ENCODE measurements at places on chromosomes 1 and 21. TPM values are rescaled to one million over a fixed set of nuclear protein-coding genes. Genes with fewer than 3 reads are reported as not detected.
A peak's percentile ranks its signal among the peaks of the same experiment; 100 is the strongest.

Gene SELP
- not detected for total RNA-seq

- H3K4me1 ChIP-seq = no peaks in the 10 kb centered on the region
- H3K27me3 ChIP-seq = no peaks in the 10 kb centered on the region
- no peak for DNase-seq
- no peak overlapping the region for H3K27ac ChIP-seq
Measured at GRCh38 chr1:20143734-20144565, 4.8 kb downstream of the PLA2G2F start.

DNA sequence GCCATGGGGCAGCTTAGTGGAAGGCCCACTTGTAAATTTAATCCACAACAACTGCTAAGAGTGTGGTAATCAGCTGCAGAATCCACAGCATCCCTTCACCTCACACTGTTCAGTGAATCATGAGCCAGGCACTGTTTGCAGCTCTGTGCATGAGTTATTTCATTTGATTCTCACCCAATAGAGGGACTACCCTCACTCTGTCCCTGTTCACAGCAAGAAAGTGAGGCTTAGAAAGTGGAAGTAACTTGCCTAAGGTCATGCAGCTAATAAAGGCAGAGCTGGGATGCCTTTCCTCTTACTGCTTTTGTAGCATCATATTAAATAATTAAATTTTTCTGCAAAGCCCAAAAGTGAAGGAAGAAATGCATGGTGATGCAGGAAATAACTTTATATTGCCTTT lies 346.5 kb upstream of the PLD5 start:
- H3K4me1 ChIP-seq = peaks cover 5% of the 10 kb centered on the region
- no peak overlapping the region for H3K27ac ChIP-seq
- H3K4me3 ChIP-seq = no peak overlapping the region
- no peaks in the 10 kb centered on the region for H3K36me3 ChIP-seq
- peaks cover 7% of the 10 kb centered on the region for H3K27me3 ChIP-seq
- no peak for DNase-seq

DNA sequence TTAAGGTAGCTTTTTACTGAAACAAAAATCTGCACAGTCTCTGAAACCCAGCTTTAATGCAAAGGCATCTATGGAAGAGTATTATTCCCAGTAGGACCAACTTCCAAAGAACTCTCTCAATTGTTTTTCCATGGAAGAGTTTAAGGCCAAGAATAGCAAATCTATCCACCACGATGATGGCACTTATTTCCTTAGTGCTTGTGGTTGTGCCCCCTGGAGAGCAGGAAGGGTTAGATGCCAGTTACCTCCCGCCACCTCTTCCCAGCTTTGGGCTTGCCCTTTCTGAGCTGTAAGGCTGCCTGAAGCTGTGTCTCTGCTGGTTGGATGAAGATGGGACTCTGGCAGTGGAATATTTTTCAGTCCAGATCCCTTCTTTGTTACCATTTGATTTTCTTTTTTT lies 4.8 kb upstream of the ATP1A1 start:
- no peak for DNase-seq
- H3K4me3 ChIP-seq = no peak overlapping the region
- H3K27me3 ChIP-seq = peaks cover 7% of the 10 kb centered on the region

DNA sequence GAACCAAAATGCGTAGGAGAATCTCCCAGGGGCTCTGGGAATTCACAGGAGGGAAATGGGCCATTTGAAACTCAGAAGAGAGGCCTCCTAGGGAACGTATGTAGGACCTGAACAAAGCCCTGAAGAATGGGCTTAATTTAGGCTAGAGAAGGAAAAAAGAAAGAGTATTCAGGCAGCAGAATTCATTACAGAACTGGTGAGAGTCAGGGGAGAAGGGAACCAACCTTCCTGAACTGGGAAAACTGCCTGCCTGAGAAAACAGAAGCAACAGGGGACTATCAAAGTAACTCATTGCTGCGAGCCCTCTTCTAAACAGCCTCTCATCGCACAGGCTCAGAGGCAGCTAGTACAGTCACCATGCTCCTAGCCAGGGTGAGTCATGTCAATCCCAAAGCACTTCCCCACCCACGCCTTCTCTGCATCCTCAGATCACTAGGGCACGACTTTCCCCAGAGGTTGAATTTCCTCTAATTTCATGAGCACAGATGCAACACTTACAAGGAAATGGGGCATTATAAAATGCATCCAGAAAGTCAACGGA lies 98.1 kb downstream of the ADSS2 start:
- H3K4me1 ChIP-seq = peaks cover 21% of the 10 kb centered on the region
- H3K27me3 ChIP-seq = no peaks in the 10 kb centered on the region
- no peak overlapping the region for H3K4me3 ChIP-seq
- H3K36me3 ChIP-seq = no peaks in the 10 kb centered on the region
- peak overlapping the region; percentile 63 for H3K27ac ChIP-seq

GRCh38 chr1:9874959-9875635 lies 35.0 kb downstream of the CTNNBIP1 start:
- peak; percentile 88 for DNase-seq
- H3K36me3 ChIP-seq = no peaks in the 10 kb centered on the region
- H3K4me3 ChIP-seq = no peak overlapping the region
- H3K4me1 ChIP-seq = peaks cover 9% of the 10 kb centered on the region
- H3K27me3 ChIP-seq = no peaks in the 10 kb centered on the region
- no peak overlapping the region for H3K27ac ChIP-seq

Gene REN
- not detected for total RNA-seq

- H3K27me3 ChIP-seq = no peaks in the 10 kb centered on the region
- H3K36me3 ChIP-seq = peaks cover 22% of the 10 kb centered on the region
- H3K27ac ChIP-seq = peak overlapping the region; percentile 91
- DNase-seq = peak; percentile 47
- peak overlapping the region; percentile 49 for H3K4me3 ChIP-seq
Measured at GRCh38 chr1:172145231-172145651, 275.2 kb upstream of the C1orf105 start.

DNA sequence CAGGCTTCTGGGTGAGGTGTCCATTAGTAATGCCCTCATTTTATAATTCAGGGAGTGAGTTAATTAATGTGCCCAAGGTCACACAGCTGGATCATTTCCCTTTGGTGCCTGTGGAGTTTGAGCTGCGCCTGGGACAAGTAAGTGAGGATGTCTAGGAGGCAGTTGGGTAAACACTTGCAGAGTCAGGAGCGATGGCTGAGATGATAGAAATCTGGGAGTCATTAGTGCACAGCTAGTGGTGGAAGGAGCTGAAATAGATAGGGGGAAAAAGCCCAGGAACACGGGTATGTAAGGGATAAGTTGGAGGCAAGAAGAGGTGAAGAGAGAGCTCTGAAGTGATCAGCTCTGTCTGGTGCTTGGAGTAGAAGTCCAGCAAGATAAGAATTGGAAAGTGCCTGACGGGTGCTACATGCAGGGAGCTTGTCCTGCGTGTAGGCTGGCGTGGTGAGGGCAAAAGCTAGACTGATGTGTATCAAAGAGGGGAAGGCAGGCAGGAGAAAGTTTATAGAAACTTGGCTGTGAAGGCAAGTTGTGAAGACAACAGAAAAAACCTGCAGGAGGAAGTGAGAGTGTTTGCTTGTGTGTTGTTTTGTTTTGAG lies 1.7 kb upstream of the SCAF4 start:
- no peak overlapping the region for H3K27ac ChIP-seq
- H3K4me1 ChIP-seq = peaks cover 34% of the 10 kb centered on the region
- H3K4me3 ChIP-seq = no peak overlapping the region
- H3K27me3 ChIP-seq = no peaks in the 10 kb centered on the region

- H3K36me3 ChIP-seq = no peaks in the 10 kb centered on the region
- no peak for DNase-seq
- no peak overlapping the region for H3K4me3 ChIP-seq
- H3K27me3 ChIP-seq = no peaks in the 10 kb centered on the region
Measured at GRCh38 chr1:41610361-41610760, 125.9 kb upstream of the EDN2 start.

- no peaks in the 10 kb centered on the region for H3K27me3 ChIP-seq
- DNase-seq = no peak
- H3K36me3 ChIP-seq = peaks cover 92% of the 10 kb centered on the region
- H3K4me3 ChIP-seq = no peak overlapping the region
Measured at GRCh38 chr1:11080931-11081330, 18.7 kb downstream of the EXOSC10 start.

GRCh38 chr1:59113876-59114457 lies 182.9 kb upstream of the FGGY start:
- no peaks in the 10 kb centered on the region for H3K36me3 ChIP-seq
- H3K4me3 ChIP-seq = no peak overlapping the region
- no peak overlapping the region for H3K27ac ChIP-seq
- peaks cover 19% of the 10 kb centered on the region for H3K4me1 ChIP-seq
- DNase-seq = no peak
- H3K27me3 ChIP-seq = no peaks in the 10 kb centered on the region

- peaks cover 13% of the 10 kb centered on the region for H3K4me1 ChIP-seq
- H3K36me3 ChIP-seq = peaks cover 7% of the 10 kb centered on the region
- no peak overlapping the region for H3K4me3 ChIP-seq
- no peaks in the 10 kb centered on the region for H3K27me3 ChIP-seq
- H3K27ac ChIP-seq = no peak overlapping the region
- DNase-seq = no peak
Measured at GRCh38 chr1:21114431-21114830, 62.3 kb downstream of the EIF4G3 start.

DNA sequence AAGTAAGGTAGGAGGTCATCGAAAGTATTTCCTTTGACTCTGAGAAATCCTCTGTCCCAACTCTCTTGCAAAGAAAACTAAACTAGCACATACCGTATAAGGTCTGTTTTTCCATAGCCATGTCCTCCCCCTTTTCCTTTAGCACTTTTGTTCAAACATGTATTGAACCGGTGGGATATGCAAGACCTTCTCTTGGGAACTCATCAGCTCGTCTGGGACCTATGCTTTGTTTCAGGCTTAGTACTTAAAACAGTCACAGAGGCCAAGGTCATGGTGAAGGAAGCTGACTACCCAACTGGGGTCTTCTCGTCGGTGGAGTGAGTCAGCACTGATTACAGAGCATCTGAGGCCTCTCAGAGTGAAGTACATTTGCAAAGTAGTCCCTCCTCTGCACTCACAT lies 185.0 kb downstream of the ZBTB18 start:
- H3K27me3 ChIP-seq = no peaks in the 10 kb centered on the region
- no peak for DNase-seq
- H3K27ac ChIP-seq = no peak overlapping the region
- H3K4me3 ChIP-seq = no peak overlapping the region
- H3K36me3 ChIP-seq = no peaks in the 10 kb centered on the region

Gene PPFIA4
- not detected for total RNA-seq

DNA sequence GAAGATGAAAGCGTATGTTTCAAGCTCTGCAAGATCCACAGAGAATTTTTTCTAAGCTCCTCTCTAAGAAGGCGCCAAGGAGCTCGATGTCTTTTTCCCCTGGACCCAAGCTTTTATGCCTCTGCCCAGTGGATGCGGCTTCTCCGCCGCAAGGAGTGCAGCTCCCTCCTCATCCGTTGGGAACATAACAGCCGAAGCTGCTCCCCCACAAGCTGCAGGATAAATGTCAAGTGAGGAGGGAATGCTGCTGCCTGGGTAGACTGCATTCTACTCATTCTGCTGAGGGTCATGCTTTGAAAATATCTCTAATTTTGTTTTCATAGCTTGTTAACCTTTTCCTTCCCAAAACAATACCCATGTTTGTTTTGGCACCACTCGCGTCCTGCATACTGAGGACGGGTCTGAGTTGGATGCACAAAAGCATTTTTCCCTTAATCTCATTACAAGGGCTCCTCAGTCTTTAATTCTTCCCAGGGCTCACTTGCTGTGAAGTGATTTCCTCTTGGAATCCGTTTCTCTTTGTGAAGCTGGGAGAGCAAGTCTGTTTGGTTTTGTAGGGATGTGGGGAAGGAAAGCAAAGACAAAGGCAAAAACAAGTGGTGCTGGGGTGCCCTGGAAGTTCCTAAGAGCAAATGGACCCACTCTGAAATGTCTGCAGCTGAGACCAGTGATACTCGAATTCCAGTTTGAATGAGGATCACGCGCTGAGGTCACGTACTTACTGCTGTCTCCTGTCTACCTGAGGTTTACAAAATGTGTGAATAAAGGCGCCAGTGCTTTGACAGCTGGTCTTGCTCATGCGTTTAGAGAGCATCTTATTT lies 134.0 kb upstream of the IRF2BP2 start:
- no peak overlapping the region for H3K27ac ChIP-seq
- no peaks in the 10 kb centered on the region for H3K36me3 ChIP-seq
- peak; percentile 59 for DNase-seq
- peaks cover 37% of the 10 kb centered on the region for H3K4me1 ChIP-seq
- no peak overlapping the region for H3K4me3 ChIP-seq

GRCh38 chr1:54945393-54945936 lies 35.0 kb upstream of the TMEM61 start:
- no peak overlapping the region for H3K4me3 ChIP-seq
- H3K36me3 ChIP-seq = no peaks in the 10 kb centered on the region
- DNase-seq = no peak
- no peak overlapping the region for H3K27ac ChIP-seq
- H3K27me3 ChIP-seq = no peaks in the 10 kb centered on the region

Gene PPIAL4G
- total RNA-seq = not detected

Gene TTC13
- total RNA-seq = 8.5 TPM

Gene FMN2
- 32.6 TPM for total RNA-seq

Gene TRIM46
- 1.1 TPM for total RNA-seq

Gene FMO4
- total RNA-seq = 2.8 TPM

Gene SH2D5
- 5.3 TPM for total RNA-seq

DNA sequence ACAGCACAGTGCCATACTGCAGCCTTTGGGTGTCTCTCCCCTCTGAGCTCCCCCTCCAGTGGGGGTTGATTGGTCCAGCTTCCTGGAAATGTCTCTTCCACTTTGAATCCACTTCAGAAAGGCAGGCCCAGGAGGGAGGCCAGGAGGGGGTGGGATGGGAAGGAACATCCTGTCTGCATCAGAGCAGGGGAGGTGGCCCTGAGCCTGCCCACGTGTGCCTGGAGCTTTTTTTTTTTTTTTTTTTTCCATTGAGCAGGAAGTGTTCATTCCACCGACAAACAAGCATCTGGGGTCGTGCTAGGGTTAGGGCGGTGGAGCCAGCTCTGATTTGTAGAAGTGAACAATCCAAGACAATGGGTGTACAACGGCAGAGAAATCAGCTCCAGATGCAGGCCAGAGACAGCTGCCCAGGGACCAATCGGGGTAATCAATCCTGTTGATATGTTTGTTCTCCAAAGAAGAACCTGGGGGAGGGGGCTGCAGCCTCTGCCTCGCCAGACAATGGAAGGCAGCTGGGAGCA lies 93.3 kb downstream of the SSBP3 start:
- no peak overlapping the region for H3K4me3 ChIP-seq
- no peaks in the 10 kb centered on the region for H3K27me3 ChIP-seq

Gene CRP
- total RNA-seq = not detected

- DNase-seq = no peak
- no peaks in the 10 kb centered on the region for H3K27me3 ChIP-seq
- peaks cover 31% of the 10 kb centered on the region for H3K4me1 ChIP-seq
Measured at GRCh38 chr1:8706995-8707396, 110.4 kb downstream of the RERE start.

DNA sequence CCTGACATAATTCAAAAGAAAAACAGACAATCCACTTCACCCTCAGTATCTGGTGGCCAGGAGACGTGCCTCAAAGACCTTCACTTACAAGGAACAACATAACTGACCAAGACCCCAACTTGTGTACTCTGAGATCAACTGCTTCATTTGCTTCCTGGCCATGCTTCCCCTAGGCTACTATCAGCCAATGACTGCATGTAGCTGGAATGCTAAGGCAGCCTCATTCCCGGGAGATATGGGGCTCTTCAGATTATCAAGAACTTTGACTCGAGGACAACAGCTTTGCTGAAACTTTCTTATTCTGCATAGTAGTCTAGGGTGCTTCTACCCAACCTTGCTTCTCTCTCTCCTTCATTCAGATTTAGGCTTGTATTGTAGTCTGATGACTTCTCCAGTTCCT lies 11.7 kb upstream of the UCK2 start:
- H3K27ac ChIP-seq = no peak overlapping the region
- H3K36me3 ChIP-seq = no peaks in the 10 kb centered on the region
- no peak overlapping the region for H3K4me3 ChIP-seq
- no peaks in the 10 kb centered on the region for H3K4me1 ChIP-seq

Measured in SJSA1 (cell line).